T-helper 2 cell (primary cell): ENCODE measurements at places on chromosomes 4 and X.

- no peak for DNase-seq
Measured at GRCh38 chr4:72843466-72843865, 226.1 kb downstream of the COX18 start.

DNA sequence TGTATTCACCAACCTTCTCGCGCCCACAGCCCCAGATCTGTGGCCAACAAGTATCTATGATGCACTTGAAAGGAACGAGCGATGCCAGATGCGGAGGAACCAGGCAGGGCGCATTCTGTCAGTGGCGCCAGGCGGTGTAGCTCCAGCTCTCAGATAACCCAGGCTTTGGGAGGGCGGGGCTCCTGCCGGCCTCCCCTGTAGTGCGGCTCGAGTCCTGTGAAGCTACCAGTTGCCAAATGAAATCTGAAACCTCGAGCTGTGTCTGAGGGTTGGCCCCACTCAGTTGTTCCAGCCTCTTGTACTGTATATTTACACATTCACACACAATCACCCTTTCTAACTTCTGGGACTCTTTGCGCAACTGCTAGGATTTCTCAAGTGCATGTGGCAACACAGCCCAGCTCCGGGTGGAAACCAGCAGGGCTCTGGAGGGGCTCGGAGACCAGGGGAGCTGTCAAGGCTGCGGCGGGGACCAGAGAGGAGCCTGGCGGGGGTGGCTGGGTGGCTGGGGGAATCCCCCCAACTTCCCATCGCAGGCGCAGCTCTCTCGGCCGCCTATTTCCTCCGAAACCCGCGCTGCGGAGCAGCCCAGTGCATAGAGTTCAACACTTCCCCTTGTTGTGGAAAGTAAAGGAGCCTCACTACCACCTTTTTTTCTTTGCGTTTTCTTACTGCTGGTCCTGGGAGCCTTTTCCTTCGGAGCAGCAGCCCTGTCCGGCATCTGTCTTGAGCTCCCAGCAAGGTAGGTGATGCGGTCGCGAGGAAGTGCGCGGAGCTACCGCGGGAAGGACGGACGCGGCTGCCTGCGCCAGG, at the start of gene ARHGAP24:
TSS of gene ARHGAP24 (plus strand) at position 333 of the 813 bp plus-strand sequence.
- DNase-seq: no peak

DNA sequence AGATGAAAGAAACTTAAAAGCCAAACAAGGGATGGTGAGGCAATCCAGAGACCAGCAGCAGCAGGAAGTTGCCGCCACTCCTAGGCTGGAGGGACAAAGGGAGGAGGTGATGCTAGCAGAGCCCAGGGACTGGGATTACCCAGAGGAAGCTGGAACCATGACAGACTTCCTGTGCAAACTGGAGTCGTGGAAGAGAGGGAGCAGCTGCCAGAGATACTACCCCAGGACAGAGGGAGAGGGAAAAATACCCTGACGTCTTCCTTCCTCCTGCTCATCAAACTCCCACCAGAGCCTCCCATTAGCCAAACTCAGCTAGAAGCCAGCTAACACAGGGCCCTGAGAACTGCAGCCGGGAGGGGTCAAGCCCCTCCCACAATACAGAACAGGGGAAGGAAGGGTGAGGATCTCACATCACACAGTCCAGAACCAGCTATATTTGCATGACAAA, 101.2 kb upstream of the KLF3 start:
- DNase-seq: no peak

GRCh38 chr4:9936129-9936644, 85.1 kb downstream of the SLC2A9 start:
- no peak for DNase-seq

DNA sequence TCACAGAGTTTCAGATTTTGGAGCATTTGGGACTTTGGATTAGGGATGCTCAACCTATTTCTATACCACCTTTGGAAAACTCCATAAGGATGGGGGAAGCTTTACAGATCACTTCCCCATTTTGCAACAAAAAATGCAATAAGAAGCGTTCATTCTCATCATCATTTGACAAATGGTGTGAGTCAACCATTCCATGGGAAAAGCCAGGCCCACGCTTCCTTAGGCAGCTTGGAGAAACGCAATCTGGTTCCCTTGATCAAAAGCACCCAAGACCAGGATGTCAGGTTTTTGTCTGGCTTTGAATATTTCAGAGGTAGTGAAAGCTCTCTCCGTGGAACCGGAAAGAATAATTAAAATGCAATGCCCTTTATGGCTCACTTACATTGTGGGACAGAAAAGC, 79.3 kb upstream of the C4orf50 start:
- DNase-seq: no peak

DNA sequence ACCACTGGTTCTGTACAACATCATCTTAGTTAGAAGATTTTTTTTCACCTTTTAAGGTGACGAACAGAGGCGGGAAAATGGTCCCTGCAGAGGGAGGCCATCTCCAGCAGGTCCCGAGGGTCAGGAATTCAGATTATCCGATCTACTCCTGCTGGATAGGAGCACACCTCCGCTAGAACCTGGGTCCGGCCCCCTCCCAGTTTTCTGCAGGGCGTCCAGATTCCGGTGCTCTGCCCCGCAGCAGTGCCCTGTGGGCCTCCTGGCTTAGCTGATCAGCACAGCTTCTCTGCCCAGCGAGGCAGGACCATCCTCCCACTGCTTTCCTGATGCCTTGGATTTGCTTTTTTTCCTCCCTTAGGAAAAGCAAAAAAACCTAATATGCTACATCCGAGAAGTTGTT, 2.3 kb downstream of the TBL1X start:
- DNase-seq: no peak

GRCh38 chr4:164894702-164895101, 17.7 kb downstream of the APELA start:
- DNase-seq: no peak

- no peak for DNase-seq
Measured at GRCh38 chrX:79167462-79167861, 23.0 kb downstream of the GPR174 start.

GRCh38 chrX:40835526-40835925, 100.2 kb upstream of the MED14 start:
- no peak for DNase-seq

- no peak for DNase-seq
Measured at GRCh38 chrX:131894995-131895394, 128.1 kb upstream of the STK26 start.

- no peak for DNase-seq
Measured at GRCh38 chrX:33726281-33727160, 405.6 kb downstream of the FAM47A start.

DNA sequence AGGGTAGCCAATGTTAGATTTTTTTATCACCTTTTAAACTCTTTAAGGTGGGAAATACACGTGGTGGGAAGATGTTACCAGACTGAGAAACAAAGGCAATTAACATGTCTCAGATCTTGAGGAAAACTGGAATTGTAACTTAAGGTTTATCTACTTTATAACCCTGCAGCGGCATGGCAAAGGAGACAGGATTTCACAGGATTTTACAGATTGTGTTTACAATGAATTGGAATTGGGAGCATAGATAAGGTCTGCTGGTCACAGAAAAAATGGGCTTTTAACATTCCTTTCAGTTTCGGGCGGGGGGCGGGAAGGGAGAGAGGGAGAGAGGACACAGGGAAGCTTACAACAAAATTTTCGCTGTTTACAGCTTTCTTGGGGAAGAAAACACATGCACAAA, 467.5 kb upstream of the CT83 start:
- no peak for DNase-seq

DNA sequence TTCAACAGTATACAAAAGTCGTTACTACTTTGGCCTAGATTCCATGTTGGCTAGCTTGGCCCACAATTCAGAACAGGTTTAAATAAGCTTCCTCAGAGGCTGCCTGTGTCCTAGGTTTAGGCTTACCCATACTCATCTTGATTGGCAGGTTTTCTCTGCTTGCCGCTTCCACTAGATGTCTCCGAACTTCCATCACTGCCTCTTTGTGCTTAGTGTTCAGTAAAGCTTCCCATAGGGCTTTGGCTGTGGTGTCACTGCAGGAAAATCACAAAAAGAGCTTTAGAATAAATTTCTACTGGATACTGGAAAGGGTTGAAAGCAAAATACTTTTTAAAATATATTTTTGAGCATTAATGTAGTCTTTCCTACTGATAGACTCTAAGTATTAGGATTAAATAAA, 52.4 kb downstream of the SCFD2 start:
- DNase-seq: no peak

DNA sequence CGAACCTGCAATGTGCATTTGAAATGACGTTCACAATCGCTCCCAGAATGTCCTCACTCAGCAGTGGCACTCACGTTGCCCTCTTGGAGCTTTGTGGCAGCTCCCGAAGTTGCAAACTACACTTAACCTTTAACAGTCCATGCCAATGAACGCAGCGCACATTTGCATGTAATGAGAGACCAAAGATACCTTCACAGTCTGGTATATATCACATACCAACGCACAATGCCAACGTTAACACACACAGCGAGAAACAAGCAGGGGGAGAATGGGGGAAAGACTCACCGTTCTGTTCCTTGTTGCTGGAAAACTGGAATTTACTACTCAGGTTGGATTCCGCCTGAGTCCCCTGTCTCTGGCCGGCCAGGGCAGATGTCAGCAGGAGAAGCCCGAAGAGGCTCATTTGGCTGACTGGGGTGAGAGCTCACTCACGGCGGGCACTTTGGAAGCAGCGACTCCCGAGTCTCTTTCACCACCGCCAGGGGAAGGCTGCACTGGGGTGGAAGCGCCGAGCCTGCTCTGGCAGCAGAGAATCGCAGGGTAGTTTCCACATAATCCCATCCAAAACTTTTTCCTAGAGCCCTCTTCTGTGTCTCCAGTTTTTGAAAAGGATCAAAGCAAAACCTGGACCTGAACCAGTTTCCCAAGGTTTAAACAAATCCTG, 966 bp downstream of the PDGFC start:
- DNase-seq: no peak

DNA sequence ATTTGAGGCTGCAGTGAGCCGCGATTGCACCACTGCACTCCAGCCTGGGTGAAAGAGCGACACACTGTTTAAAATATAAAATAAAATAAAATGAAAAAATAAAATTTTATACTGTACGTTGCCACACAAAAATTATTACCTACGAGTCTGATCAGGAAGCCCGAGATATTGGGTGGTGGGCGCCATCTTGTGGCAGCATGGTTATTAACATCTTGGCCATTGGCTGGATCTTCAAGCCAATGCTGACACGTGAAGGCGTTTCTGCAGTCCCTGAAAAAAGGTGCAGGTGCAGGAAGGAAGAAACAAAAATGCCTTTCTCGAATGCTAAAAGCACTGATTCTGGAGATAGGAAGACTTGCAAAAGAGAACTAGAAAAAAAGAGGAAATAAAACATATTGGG, 4.9 kb upstream of the TLR8 start:
- peak; percentile 14 for DNase-seq

- no peak for DNase-seq
Measured at GRCh38 chrX:149467461-149467860, 37.6 kb downstream of the IDS start.

DNA sequence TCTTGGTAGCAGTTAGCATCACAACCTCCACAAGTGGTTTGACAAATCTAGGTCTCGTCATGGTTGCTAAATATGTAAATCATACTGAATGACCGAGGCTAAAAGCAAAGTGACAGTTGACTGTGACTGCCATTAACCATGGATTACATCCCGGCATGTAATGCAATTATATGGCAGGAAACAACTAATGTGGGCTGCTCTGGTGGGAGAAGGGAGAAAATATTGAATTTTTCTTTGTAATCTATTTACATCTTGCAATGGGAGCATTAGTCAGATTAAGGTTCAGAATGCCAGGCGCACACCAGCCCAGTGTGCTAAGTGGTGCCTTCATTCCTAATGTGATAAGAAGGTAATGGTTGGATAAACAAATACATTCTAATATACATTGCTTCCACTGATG, 35.8 kb downstream of the UNC5C start:
- no peak for DNase-seq

GRCh38 chr4:158302076-158302866, 92.0 kb downstream of the TMEM144 start:
- no peak for DNase-seq

DNA sequence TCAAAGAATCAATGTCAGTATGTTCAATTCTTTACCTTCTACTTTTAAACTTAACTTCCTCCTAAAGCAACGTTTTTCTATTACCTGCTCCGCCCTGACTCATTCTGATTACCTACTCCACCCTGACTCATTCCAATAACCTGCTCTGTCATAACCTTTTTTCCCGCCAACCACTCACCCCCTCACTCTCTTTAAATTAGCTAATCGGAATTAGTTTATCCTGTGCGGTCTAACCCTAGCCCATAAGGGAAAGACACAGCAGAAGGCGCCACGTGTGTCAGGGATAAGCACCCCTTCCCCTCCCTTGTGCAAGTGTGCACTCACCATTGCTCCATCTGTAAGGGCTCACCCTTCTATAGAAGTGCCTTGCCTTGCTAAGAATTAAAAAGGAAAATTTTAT, 64.4 kb downstream of the EIF4E start:
- peak; percentile 2 for DNase-seq

DNA sequence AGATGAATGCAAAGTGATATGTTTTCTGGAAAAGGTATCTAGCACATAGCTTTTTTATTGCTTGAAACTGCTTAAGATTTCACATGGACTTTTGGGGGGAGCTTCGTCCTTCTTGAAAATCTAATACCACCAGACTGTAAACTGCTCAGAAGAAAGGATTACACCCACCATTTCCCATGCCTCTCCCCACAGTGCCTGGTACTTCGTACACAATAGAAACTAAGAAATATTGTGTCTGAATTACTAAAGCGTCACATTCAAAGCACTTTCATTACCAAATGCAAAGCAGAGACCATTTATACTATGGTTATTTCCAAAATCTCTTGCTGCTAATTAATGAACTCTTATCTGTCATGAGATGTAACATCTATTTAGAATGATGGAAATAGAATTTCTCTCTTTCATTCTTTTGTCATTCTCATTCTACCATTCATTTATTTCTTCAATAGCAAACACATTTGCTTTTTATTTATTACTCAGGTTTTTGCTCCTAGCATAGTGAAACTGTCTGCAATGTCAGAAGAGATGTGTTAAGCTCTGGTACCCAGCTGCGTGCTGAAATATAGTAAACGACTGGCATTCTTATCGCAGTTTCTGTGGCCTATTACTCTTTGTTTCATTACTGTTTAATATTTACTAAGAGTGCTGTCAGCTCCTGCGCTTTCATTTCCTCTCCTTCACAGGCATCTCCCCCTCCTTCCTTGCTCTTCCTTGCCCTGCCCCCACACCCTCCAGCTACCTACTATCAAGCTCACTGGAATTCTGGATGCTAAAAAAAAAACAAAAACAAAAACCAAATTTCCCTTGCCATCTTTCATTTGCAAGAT, 51.4 kb upstream of the RAPGEF2 start:
- peak; percentile 72 for DNase-seq

GRCh38 chrX:48782795-48783194, 3.6 kb upstream of the GATA1 start:
- no peak for DNase-seq

- no peak for DNase-seq
Measured at GRCh38 chr4:8325291-8325973, 55.9 kb downstream of the HTRA3 start.

- DNase-seq: no peak
Measured at GRCh38 chr4:54226404-54227255, 2.5 kb upstream of the PDGFRA start.

DNA sequence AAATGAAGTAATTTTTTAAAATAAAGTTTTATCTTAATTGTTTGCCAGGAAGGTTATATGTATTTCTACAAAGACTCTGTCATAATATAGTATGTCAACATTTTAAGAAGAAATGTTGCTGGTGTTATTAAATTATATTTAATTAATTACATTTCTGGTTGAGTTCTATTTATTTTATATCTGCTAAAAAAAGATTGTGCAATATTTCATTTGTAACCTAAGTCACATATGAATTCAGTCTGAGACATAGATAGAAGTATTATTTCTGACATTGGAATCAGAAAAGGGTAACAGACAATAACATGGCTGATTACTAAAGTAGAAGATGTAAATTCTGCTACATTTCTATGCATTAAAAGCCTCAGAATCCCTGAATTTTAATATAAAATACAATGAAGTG, 1985.1 kb downstream of the C4orf33 start:
- no peak for DNase-seq
